ENCODE measurements at places on chromosomes 7 and 10.

- no peak for DNase-seq
Observed at GRCh38 chr7:41051062-41051461, 651.8 kb downstream of the INHBA start.

- no peak for DNase-seq
Observed at GRCh38 chr10:129027906-129028305, 439.1 kb upstream of the MGMT start.

GRCh38 chr7:24700521-24701260, 56.6 kb downstream of the GSDME start:
- DNase-seq = no peak

DNA sequence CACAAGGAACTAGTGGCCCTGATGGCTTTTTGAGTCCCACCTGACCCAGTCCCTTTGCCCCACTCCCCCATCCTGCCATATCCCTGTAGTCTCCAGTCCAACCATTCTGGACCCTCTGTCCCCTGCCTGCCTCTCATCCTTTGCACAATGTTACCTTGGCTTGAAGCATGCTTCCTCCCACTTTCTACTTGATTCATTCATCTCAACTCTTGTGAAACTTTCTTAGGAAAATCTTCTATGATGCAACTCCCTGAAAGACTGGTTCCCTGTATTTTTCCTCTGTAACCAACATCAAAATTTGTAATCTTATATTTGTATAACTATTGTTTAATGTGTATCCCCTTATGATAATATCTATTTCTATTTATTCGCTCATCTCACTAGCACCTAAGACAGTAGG, 151.5 kb downstream of the LRRTM3 start:
- no peak for DNase-seq

DNA sequence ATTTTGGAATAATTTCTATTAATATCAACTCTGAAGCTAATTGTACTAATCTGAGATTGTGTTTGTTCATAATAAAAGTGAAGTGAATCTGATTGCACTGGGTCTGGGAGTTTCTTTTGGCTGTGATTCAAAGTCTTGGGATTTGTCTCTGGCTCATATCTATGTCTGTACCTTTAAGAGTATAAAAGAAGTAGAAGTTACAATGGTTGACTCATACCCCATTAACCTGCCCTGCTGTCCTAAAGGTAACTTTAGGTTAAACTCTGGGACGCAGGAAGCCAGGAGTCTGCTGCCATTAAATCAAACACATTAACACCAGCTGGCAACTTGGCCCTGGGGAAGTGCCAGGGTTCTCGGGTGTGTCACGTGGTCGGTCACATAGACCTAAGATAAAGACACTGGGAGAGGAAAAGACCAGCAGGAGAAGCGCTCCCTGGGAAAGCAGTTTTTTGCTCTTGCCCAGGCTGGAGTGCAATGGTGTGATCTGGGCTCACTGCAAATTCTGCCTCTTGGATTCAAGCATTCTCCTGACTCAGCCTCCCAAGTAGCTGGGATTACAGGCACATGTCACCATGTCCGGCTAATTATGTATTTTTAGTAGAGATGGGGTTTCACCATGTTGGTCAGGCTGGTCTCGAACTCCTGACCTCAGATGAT, 17.8 kb downstream of the SCD start:
- no peak for DNase-seq

DNA sequence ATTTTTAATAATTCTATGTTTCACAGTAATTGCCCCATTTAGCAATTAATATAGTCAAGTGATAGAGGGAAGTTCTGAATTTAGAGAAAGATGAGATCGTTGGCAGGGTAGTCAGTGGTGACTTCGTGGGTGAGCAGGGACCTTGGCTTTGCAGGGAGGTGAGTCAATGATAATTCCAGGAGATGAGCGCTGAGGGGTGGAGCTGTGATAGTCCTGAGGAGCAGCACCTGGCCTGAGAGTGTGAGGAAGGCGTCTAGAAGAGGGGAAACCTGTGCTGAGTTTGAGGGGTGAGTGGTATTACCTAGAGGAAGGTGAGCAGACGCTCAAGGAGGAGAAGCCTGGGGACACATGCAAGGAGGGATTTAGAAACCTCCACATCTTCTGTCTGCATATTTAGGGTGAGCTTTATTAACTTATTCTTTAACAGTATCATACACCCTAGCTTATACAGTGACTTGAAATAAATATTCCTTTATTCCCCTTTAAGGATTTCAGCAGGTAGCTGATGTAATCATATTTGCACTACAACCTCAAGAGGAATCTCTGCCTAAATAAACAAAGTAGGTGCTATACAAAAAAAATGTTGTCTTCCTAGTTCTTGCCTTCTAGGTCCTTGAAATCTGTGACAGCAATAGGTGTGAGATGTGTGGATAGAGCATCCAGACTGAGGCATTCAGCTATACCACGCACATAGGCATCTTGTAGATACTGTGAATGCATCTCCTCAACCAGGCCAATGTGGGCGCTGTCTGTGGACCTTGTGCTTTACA, 2.1 kb upstream of the TRIL start:
- no peak for DNase-seq

DNA sequence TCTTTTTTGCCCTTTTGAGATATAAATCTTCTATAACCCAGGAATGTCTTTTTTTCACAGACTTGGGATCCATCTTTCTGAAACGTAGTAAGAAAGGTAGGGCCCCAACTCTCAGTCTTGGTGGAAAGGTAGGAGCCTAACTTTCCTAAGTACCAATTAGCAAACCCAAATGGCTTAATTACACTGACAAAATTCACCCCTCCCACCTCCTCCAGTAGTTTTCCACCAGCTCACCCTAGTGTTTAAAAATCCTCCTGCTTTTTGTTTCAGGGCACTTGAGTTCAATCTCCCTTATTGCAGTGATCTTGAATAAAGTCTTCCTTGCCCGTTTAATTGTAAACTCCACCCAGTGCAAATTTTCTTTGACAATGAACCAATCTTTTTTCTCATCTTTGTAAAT, 600.0 kb downstream of the PHTF2 start:
- DNase-seq = no peak

DNA sequence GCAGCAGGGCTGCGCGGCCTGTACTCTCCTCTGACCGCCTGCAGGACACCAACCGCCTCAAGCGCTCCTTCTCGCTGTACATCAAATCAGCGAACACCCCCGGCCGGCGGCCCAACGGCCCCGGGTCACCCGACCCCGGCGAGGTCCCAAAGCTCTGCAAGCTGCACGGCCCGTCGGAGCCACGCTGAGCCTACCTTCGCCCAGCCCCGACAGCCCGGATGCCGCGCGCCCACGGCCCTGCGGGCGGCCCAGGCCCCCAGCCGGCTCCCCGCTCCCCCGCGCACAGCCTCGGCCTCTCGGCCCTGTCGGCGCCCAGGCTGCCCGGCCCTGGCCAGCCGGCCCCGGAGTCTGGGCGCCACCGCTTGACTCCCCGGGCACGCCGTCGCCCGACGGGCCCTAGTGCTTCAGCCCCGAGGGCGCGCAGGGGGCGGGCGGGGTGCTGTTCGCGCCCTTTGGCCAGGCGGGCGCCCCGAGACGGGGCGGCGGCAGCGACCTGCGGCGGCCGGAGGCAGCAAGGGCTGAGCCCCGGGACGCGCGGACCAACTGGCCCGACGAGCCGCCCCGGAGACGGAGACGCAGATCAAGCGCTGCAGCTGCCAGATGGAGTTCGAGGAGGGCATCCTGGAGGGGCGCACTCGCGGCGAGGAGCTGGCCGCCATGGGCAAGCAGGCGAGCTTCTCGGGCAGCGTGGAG, 11.1 kb upstream of the SEC24C start:
- no peak for DNase-seq
